Activated CD4-positive, alpha-beta T cell treated with anti-CD3 and anti-CD28 coated beads for 36 hours (primary cell): ENCODE measurements at places on chromosomes 7 and 10.

- DNase-seq: no peak
Observed at GRCh38 chr10:94858005-94858404, 80.5 kb upstream of the CYP2C9 start.

GRCh38 chr10:118694848-118695247, 59.9 kb downstream of the CACUL1 start:
- DNase-seq: no peak

GRCh38 chr10:99143651-99144050, 92.0 kb downstream of the HPSE2 start:
- DNase-seq: no peak

DNA sequence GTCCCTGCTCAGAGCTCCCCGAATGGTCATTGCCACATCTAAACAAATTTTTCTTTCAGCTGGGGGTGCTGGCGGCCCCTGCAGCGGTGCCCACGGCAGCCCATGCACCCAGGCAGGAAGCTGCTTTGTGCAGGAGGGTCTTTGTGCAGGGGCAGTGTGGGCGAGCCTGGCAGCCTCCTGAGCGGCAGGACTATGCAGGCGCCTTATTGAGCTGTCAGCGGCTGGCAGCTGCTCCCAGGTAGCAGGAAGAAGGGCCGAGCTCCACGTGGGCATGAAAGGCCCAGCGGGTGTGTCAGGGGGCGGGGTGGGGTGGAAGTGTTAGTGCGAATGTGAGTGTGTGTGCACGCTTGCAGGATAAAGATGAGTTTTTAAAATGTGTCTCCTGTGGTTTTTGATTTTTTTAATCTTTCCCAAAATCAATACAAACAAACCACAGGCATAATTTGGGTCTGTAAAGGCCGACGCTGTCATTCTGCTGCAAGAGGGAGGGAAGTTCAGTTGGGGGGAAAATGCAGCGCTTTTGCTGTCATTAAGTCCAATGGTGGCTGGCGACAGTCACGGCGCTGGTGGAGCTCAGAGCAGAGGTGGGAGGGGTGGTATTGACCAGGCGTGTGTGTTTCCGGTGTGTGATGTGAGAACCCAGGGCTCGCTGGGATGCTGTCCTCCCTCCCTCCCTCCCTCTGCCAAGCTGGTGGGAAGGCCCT, 83.9 kb downstream of the LHPP start:
- peak; percentile 32 for DNase-seq

DNA sequence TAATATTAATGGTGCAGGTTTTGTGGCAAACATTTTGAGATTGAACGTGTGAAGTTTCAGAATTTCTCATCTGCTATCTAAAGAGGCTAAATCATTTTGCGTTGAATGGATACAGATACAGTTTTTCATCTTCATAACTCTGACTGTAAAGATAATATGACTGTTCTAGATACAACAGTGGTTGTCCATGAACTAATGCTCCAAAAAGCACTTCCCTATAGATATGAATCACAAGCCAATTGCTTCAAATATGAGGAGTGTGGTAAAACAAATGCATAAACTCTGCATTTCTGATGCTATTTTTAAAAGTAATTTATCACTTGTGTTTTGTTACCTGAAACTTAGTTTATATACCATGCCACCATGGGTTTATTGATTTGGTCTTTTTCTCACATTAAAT, 750.1 kb downstream of the MAGI2 start:
- no peak for DNase-seq

DNA sequence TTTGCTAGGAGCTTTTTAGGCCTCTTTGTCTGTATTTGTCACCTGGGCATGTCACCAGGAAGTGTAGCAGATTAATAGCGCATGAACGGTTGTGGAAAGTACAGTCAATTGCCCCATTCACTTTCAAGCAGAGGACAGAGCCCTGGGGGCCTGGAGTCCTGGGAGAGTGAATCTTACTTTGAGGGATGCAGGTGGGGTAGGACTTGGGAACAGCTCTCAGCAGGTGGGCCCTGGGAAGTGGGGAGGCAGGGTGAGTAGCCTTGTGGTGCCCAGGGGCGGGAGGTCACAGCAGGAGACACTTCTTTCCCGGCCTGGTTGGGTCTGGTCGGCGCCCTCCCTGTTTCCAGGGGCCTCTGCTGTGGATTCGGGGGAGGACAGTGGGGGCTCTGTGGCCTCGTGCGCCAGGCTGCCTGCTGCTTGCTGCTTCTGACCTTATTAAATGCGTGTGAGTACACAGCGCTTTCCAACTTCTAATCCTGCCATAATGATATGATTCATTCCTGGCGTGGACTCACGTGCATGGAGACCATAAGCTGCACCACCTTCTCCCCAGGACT, 51.6 kb upstream of the AQP1 start:
- no peak for DNase-seq

DNA sequence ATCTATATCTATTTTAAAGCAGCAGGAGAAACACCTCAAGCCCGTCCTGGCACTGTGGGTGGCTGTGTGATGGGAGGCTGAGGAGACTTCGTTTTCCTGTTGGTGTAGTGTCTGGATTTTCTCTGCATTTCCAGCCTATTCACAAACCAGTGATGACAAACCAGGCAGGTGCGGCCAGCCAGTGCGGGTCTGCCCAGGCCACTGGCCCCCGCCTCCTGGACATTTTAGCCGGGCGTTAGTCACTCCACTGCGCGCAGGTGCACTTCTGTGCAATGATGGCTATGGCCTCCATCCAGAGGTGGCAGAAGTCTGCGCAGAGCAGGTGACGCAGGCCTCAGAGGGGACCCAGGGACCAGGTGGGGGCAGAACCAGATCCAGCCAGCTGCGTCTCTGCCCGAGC, 64.9 kb upstream of the PITRM1 start:
- no peak for DNase-seq

DNA sequence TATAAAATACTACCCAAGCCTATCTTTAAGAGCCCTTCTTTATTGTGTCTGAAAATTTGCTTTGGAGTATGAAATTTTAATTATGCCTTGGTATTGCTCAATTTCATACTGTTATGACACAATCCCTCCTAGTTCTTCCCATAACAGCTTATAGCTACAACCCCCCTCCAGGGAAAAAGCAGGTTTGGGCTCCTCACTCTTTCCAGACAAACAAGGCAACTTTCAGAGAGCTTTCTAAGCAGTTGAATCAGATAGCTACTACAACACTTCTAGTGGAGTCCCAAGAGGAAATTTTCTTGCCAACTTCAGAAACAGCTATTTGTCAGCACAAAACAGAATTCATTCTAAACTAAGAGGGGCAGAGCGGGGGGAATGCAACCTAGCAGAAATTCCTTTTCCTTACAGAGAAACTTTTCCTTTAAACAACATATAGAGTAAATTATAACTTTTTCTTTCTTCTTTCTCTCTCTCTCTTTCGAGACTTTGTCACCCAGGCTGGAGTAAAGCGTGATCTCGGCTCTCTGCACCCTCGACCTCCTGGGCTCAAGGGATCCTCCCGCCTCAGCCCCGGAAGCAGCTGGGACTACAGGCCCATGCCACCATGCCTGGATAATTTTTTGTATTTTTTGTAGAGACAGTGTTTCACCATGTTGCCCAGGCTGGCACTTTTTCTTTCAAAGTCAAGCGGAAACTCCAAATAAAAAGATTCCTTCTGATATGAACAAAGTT, 26.0 kb upstream of the JMJD1C start:
- DNase-seq: no peak

DNA sequence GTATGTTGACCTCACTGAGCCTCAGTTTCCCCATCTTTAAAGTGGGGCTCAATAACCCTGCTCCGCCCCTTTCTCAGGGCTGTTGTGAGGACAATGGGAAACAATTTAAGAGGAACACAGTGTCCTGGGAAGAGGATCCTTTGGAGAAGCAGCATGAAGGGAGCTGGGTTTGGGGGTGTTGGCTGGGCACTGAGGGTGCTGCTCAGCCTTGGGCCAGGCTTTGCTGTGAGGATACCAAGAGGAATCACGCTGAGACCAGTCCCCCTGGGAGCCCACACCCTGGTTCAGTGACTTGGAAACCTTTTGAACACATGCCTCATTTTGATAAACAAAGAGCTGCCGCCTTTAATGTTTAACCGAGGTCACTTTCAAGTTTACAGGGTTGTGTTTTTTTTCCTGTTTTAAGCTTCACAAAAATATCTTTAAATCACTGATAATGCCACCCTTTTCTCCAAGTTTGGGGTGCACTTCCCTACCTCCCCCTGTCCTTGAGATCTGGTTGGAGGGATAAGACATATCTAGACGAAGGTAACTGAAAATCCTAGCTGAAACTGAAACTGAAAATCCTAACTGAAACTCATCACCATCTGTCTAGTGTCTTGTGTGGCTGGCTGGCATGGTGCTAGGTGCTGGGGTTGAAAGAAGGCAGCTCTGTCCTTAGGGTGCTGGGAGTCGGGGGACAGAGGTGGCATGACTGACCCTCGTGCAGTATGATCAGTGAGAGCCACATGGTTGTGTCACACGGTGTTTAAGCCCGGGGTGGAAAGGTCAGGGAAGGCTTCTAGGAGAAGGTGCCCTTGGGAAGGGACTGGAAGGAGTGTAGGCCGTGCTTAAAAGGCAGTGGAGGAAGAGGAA, 27.7 kb downstream of the ZNF775 start:
- peak; percentile 64 for DNase-seq

DNA sequence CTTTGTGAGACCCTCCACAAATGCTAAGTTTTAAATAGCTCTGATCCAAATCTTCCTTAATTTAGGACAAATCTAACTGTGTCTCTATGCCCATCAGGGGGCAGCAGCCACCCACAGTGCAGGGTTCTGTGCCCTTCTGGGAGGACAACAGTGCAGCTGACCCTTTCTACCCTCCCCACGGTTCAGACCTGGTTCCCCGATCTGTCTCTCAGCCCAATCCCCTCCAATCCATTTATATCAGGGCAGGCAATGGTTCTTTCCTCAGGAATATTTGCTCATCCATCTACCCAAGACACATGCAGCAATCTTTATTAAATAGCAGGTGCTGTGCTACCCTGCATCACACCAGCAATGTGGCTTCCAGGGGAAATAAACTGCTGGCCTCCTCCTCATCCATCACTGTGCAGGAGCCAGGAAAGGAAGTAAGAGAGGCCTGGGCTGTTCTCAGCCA, 4.0 kb upstream of the RBM28 start:
- peak; percentile 77 for DNase-seq

- DNase-seq: no peak
Observed at GRCh38 chr10:125802739-125803138, 20.3 kb downstream of the UROS start.

- no peak for DNase-seq
Observed at GRCh38 chr10:114996542-114996941, 58.5 kb downstream of the TRUB1 start.

DNA sequence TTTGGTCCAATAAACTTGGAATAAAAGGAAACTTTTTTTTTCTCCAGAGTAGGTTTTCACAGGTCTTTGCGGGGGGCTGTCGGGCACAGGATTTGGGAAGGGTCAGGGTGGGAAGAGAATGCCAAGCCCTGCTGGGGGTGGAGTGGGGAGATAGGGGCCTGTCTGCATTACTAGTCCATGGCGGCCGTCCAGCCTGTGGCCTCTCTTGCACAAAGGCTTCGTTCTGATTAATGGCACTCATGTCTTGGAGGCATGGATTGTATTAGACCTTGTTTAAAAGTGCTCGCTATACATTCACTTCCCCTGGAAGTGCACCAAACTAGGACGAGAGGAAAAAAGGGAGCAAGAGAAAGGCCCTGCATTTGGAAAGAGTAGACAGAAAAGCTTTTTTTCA, 37.2 kb downstream of the LRMDA start:
- no peak for DNase-seq

DNA sequence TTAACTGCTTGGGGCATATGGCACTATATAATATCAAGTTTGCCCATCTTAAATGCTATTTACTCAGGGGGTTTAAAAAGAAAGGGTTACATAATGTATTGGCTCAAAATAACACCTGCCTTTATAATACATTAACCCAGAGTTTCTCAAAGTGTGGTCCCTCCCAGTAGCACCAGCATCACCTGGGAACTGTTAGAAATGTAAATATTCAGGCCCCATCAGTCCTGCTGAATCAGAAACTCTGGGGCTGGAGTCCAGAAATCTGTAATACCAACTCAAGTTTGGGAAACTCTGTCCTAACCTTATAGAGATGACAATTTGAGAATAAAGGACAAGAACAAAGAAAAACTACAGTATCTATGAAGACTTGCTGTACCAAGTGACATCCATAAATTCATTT, 270.7 kb downstream of the PARD3 start:
- DNase-seq: no peak

DNA sequence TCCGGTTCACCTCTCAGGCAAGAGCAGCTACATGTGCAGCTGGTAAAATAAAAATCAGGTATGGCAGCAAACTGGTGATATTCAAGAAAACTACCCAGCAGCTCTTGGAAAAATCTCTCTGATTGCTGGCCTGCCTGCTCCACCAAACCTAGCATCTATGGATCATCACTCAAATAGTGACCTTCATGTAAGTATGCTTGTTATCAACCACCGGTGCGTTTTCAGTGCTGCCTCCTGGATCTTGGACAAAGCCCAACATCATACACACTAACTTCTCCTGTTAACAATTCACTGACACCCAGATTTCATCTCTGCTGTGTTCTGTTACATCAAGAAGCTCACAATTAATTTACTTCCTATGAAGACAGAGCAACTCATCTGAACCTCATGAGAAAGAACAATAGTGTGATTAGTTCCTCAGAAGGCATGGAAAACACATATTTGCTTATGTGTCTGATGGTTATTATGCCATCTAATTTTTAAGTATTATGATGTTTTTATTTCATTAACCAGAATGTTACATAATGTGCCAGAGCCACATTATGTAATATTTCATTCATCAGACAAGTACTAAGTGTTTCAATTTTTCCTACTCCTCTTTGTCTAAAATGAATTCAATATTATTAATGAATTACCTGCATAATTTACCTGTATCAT, 8.8 kb downstream of the CDK6 start:
- no peak for DNase-seq

DNA sequence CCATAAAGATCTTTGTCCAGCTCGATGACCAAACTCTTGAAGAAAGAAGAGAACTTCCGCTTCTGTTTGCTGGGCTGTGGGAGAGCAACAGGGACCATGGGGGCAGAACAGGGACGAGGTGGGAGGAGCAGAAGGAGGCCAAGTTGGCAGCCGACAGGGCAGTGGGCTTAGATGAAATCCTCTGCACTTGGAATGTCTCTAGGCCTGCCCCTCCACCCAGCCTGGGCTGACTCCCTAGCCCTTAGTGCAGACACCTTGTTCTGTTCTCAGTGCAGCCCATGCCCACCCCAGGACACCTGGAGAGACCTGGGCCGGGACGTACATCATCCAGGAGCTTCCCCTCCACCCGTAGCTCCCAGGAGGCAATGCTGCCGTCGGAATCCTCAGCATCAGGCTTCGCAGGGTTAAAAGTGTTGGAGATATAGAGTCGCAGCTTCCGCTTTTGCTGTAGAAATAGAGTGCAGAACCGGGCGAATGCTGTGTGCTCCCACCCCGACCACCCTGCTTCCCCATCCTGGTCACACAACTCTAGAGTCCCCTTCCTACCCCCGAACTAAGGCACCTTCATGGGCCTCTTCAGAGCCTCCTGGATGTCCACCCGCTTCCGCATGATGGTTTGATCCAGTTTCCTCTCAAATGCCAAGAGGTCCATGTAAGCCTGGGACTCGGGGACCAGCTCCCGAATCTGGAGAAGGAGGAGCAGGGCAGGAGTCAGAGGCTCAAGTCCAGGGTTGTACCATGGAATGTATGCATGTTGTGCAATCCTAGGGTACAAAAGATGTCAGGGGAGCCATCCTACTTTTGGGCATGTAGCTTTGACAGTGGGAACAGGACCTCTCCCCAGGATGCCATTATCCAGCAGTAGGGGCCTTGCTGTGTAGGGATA, 6.1 kb downstream of the SMARCD3 start:
- DNase-seq: no peak
